Fibroblast of skin of left biceps (primary cell): ENCODE measurements at places on chromosomes 6 and 20.

- DNase-seq: no peak
Measured at GRCh38 chr20:44721785-44722054, 6.6 kb downstream of the CCN5 start.

GRCh38 chr6:52285177-52286068 is 881 bp upstream of the MCM3 start:
- peak; percentile 14 for DNase-seq

GRCh38 chr6:47278545-47278944 is 31.2 kb downstream of the TNFRSF21 start:
- peak; percentile 11 for DNase-seq

DNA sequence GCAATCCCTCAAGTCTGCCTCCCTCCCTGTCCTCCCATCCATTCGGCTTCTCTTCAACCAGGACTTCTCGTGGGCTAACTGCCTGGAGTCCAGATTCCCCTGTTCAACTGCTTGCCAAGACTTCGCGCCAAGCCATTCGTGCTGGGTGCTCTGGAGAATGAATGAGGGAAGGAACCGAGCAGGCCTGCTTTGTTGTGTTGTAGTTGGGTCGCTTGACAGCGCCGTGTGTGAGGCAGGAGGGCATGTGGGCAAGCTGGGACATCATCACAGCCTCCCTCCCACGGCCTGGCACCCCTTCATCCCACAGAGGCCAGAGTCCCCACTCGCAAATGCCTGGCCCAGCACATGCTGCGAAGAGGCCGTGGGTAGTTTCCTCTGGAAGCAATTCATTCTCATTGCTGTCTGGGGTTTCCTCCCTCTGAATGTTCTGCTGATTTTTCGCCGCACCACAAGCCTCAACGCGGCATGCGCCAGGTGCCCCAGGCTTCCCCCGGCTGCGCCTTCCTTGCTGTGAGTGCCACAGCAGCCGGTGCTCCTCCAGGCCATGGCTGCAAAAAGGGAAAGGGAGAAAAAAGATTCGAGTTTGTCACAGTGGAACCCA is 336.0 kb downstream of the QKI start:
- no peak for DNase-seq

GRCh38 chr6:13044390-13044789 is 283.9 kb downstream of the TBC1D7 start:
- peak; percentile 60 for DNase-seq

GRCh38 chr6:109091314-109092024 is 3.2 kb downstream of the SESN1 start:
- no peak for DNase-seq

DNA sequence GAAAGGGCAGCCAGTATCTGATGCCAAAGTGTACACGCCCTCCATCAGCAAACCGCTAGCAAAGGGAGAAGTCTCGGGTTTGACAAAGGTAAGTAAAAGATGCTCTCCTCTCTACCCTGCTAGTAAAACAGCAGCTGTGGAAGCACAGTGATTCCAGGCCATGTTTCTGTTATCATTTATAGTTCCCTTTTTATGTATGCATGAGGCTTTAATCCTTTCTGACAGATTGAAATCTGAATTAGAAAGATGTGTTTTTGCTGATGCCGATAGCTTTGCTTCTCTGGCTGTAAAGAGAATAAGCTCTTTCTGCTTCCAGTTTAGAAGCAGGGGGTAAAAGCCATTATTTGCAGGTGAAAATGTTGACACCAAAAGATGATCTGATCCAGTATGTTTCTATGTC is 392.4 kb upstream of the SOX4 start:
- DNase-seq: no peak

DNA sequence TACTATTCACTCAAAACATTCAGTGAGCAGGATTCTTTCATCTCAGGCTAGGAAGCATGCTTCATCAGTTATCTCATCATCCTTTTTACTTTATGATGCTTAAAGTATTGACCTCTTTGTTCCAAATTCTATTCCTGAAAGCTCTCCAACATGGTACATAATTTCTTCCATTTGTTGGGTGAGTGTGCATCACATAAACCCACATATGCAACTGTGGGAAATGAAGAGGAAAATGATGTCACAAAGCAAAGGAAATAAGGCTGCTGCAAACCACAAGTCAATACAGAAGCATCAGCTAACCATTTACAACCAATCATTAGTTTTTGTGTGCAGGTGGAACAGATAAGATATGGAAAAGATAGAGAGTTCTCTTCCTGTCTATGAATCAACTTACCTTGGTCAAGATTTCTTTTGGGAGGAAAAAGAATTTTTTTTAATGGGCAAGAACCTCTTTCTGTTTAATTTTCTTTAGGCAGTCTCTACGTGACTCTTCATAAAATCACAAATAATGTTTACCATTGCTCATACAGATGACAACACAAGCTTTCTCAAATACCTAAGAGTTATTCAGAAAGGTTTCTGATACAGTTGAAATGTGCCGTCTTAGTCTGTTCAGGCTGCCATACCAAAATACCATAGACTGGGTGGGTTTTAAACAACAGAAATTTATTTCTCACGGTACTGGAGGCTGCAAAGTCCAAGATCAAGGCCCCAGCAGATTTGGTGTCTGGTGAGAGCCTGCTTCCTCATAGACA is 259.9 kb downstream of the ADGRG6 start:
- no peak for DNase-seq

DNA sequence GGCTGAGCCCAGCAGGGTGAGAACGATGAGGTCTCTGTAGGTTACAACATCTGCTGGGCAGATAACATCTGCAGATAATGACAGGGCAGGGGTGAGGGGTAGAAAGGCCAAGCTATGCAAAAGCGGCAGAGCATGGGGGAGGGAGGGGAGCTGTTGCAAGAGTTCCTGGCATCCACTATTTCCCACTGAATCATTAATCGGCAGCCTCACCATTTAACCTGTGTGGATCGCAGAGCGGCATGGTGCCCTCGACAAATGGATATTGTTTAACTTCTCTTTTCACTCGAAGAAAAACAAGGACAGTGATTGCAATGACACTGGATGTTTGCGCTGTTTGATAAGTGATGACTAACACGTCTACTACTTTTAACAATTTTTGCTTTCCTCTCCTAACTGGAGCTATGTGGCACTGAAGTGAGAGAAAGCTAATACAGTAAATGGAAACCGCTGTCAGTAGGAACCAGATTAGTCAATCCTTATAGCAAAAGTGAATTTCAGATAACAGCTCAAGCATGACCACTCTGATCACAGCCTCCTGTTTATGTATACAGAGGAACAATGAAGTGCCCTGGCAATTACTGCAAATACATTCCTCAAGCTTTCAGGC is 381.5 kb downstream of the TFAP2A start:
- DNase-seq: no peak

DNA sequence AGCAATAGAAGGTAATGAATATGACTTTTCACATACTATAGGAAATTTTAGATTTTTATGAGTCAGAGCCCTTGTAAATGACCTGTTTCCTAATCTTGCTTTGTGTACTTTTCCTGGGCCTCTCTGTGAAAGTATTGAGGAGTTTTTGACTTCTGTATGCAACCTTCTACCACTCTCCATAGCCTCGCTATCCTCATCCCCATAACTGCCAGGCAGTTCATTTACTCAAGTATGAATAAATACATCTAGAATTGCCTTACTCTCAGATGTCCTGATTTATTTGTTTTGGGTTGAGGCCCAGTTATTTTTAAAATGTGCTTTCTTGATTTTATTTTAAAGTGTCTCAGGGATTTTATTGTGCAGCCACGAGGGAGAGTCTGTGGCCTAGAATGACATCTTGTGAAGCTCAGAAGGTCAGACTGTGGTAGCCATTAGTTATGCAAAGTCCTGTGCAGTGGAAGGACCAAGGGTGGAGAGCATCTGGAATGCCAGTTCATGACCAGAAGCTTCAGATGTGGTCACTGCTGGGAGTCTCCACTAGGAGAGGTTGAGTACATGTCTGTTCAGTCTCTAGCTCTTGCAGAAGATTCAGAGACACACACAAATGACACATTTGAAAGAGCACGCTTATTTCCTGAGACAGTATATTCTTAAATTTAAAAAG is 346.2 kb upstream of the IMPG1 start:
- DNase-seq: no peak

- DNase-seq: no peak
Measured at GRCh38 chr6:14635195-14635594, 517.6 kb downstream of the CD83 start.

- DNase-seq: no peak
Measured at GRCh38 chr6:163001330-163001729, 273.6 kb downstream of the PACRG start.

GRCh38 chr20:59589086-59589684 is 15.2 kb upstream of the PHACTR3 start:
- DNase-seq: no peak

GRCh38 chr6:80642452-80642851 is 536.0 kb downstream of the BCKDHB start:
- peak; percentile 86 for DNase-seq

DNA sequence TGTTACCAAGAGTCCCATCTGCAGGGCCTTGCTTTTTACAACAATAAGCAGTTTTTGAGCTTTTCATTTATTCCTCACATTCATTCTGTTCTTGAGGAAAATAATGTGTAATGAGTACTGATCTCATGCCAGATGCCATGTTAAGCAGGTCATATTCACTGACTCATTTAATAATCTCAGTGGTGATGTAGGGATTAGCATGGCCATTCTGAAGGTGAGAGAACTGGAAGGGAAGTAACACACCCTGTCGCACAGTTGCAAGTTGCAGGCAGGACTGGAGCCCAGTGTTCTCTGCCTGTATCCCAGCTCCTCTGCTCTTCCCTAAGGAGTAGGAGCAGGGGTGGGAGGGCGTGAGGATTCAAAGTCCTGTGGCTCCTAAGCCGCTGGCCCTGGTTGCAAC is 5.6 kb downstream of the PCIF1 start:
- no peak for DNase-seq

- DNase-seq: no peak
Measured at GRCh38 chr6:109000289-109000688, 94.4 kb downstream of the SESN1 start.

DNA sequence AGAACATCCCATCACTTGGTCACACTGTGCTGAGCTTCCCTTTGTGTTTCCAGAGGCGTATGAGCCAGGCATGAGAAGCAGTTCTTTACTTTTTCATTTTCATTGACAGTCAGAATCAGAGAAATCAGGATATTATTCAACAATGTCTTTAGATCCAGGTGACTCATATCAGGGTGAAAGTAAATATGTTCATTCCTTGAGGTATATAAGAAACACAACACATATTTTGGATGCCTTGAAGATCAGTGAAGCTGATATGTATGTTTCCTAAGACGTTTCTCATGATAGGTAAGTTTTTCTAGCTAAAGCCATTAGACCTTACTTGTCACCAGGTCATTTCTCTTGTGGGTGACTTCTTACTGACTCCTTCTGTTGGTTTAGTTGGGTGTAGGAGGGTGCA is 505.6 kb downstream of the CDH26 start:
- no peak for DNase-seq

DNA sequence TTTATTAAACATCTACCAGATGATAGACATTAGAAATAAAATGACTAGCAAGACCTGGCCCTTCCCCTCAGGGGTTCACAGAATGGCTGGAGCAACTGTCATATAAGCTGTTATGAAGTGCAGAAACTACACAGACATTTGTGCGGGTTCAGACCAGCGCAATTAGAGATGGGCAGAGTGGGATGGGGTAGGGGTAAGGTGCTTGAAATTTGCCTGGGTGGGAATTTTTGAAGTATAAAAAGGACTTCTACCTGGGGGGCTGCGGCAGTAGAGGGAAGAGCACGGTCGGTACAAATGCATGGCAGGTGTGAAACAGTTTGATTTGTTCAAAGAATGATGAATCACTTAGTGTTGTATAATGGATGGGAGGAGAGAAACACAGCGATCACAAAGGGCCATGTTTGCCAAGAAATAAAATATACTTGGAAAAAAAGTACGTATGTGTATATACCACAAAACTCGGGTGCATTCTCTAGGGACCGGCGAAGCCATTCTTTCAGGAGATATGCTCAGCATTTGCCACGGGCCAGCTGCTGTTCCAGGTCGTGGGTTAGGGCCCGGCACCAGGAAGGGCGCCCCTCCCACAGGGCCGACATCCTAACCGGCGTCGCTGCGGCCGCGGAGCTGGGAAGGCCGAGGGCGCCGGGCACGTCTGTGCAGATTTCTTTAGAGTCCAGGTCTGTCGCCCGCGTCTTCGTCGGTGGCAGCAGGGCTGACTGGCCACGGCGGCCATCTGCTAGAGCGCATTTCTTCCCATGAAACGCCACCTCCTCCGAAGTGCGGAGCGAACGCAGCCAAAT is 809 bp upstream of the NOL7 start:
- DNase-seq: no peak

DNA sequence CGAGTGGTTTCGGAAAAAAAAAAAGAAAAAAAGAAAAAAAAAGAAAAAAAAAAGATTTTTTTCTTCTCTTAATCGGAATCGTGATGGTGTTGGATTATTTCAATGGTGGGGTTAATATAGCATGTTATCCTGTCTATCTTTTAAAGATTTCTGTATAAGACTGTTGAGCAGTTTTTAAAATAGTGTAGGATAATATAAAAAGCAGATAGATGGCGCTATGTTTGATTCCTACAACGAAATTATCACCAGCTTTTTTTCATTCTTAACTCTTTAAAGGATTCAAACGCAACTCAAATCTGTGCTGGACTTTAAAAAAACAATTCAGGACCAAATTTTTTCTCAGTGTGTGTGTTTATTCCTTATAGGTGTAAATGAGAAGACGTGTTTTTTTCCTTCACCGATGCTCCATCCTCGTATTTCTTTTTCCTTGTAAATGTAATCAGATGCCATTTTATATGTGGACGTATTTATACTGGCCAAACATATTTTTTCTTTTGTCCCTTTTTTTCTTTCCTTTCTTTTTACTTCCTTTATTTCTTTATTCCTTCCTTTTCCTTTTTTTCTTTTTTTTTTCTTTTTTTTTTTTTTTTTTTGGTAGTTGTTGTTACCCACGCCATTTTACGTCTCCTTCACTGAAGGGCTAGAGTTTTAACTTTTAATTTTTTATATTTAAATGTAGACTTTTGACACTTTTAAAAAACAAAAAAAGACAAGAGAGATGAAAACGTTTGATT is 3.6 kb downstream of the SOX4 start:
- DNase-seq: no peak

GRCh38 chr6:109095835-109096084 is 453 bp downstream of the CEP57L1 start:
- no peak for DNase-seq

- no peak for DNase-seq
Measured at GRCh38 chr6:55474382-55474781, 104.6 kb downstream of the HMGCLL1 start.

GRCh38 chr6:150025201-150025917 is at the start of gene RAET1L:
Gene RAET1L (minus strand): TSS chr6:150025532. CDS start chr6:150025471, 61 bp downstream.
- peak; percentile 8 for DNase-seq

- DNase-seq: no peak
Measured at GRCh38 chr20:58906894-58907293, 54.4 kb downstream of the GNAS start.
